ENCODE measurements at places on chromosomes 7 and 10. TPM values are rescaled to one million over a fixed set of nuclear protein-coding genes. Genes with fewer than 3 reads are reported as not detected.

DNA sequence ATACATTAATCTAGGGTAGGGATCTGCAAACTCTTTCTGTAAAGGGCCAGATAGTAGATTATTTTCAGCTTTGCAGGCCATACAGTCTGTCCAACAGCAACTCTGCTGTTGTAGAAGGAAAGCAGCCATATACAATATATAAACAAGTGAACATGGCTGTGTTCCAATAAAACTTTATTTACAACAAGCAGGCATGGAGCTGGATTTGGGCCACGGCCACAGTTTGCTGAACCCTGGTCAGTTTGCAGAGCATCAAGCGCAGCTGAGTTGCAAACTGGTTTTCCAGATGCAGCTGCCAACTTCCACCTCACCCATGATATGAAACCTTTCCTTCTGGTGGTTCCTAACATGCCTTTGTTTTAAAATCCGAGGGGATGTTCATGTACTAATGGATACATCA lies 310.4 kb upstream of the NFE2L3 start:
- DNase-seq, result no peak

GRCh38 chr7:24717694-24718320 lies 39.5 kb downstream of the GSDME start:
- no peak for DNase-seq

GRCh38 chr10:35498693-35499092 lies 106.4 kb upstream of the GJD4 start:
- no peak for DNase-seq

DNA sequence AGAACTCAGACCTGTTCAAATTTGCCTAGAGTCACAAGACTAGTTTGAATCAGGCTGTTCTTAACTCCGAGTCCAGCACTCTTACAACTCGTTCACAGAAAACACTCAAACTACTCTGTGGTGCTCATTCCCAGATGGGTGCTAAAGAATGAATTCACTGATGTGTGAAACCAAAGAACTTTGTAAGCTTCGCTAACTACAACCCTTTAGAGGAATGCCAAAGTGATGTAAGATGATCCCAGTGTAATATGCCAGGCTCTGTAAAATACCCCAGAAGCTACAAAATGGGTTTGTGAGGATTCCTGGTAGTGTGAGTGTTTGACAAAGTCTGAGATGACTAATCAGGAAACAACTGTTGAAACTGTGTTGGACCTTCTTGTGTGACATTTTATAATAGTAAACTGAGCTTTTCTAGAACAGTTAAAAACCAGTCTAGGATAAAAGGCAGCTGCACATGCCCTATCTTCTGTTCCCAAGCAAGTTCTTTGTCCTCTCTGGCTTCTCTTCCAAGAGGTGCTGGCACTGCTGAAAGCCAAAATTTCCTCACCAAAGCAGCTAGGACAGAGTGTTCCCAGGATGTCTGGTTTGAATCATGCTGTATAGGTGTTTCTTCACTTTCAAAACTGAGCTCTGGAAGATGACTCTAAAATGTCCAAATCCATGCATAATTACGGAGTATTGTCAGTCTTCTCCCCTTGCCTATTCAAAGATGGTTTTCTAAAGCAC lies 527.6 kb downstream of the SORCS1 start:
- DNase-seq, result no peak

GRCh38 chr10:69202332-69202731 lies 17.8 kb upstream of the HKDC1 start:
- DNase-seq, result no peak

- DNase-seq, result no peak
These were observed 46.9 kb downstream of the MINDY3 start for GRCh38 chr10:15813415-15813814.

- DNase-seq, result peak; percentile 93
These were observed 175.1 kb downstream of the LRRTM3 start for GRCh38 chr10:67100951-67101350.

GRCh38 chr10:102865620-102866019 lies 3.6 kb upstream of the AS3MT start:
- DNase-seq, result no peak

DNA sequence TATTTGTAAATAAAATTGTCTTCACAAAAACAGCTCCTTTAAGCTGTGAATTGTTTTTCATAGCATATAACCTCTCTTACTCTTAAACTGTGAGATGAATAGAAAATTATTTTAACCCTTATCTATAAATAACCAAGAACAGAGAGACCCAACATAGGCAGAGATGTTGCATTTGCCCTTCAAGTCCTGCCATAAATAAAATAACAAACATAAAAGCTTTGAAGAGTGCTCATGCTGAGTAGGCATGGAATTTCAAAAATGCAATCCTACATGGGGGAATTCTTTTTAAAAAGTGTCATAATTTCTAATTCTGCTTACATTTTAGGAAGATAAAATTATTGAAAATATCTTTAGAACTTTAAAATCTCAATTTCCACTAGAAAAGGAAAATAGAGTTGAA lies 124.1 kb upstream of the FERD3L start:
- DNase-seq, result no peak

DNA sequence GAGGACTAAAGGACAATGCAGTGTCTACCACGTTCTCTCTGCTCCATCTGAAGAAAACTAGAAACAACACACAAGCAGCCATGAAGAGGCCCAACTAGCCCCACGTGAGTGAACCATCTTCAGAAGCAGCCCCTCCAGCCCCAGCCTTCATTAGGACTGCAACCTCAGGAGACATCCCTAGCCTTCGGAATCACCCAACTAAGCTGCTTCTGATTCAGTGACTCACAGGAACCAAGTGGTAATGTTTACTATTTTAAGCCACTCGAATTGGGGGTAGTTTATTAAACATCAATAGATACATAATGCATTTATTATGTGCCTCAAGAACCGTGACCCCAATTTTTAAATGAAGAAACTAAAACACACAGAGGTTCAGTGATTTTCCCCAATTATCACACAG lies 22.6 kb downstream of the ARHGAP12 start:
- no peak for DNase-seq

- no peak for DNase-seq
These were observed 274.1 kb downstream of the ZEB1 start for GRCh38 chr10:31593124-31593523.

DNA sequence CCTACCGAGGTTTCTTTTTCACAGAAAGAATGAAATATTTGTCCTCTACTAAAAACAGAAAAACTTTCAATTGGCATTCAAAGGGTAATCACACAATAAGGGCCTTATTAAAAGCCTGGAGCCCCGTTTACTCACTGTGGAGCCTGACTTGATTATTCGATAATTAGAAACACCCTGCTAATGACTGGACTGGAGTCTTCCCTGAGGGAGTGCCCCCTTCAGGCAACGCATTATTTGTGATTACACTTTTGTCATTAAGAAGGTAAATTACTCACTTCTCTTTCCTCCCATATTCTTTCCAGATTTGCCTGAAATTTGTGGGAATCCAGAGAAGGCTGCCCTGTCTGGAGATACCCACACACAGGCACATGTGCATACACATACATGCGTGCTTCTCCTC lies 444.2 kb upstream of the NPVF start:
- no peak for DNase-seq

- peak; percentile 48 for DNase-seq
These were observed at the start of gene OR2F2 for GRCh38 chr7:143934526-143935325. TSS of gene OR2F2 (plus strand) at chr7:143935233. CDS start at chr7:143935233, 0 bp downstream.

DNA sequence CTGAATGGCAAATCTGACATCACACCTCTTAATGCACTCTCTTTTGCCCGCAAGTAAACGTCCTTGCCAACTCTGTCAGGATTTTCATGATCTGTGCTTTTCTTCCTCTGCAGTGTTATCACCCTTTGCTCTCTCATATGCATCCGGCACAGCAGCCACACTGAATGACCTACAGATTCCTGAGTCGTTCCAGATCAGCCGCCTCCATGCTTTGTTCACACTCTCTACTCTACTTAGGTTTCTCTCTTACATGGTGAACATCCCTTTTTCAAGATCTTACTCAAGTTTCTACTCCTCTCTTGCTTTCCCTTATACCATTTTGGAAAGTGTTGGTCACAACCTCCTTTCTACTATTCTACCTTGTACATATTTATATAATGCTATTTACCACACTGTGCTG lies 127.7 kb upstream of the AOAH start:
- no peak for DNase-seq

GRCh38 chr10:21727452-21728168 lies 193.6 kb downstream of the MLLT10 start:
- no peak for DNase-seq

- no peak for DNase-seq
These were observed 20.0 kb downstream of the AVPI1 start for GRCh38 chr10:97666992-97667391.

- no peak for DNase-seq
These were observed 919 bp downstream of the MAFK start for GRCh38 chr7:1531263-1531978.

DNA sequence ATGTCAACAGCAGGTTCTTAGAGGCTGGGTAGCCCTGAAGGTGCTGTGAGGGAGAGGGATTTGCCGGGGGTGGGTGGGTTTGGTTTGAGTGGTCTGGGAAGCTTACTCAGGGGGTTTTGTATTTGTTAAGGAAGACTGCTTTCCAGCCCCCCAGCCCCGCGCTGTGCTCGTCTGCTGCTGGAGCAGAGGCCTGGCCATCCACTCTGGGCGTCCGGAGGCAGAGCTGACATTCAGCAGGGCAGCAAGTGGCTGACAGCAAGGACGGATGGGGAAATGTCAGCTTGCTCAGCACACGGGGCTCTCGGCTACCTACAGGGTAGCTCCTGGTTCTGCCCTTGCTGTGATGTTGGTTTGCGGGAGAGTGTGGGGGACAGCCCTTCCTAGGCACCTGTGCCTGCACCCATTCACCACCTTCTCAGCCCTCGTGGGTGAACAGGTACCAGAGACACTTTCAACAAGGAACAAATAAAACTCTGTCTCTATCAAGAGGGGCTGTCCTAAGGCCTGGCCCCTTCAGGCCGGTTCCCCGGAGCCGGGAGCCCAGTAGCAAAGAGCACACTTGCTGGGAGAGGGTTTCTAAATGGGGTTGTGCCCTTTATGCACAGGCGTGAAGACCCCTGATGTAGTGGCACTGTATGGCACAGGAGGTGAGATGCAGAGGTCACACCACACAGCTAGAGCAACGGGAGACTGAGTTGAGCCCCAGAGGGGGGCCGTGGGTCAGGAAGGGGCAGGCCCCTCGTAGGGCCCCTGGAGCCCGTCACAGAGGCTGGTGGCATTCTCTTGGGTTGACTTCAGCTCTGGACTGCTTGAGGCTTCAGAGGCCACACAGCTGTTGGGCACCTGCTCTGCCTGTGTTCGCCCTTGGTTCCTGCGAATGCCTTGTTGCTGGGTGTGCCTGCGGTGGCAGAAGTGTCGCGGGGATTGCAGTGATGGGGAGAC lies 72.2 kb upstream of the SHH start:
- DNase-seq, result no peak

GRCh38 chr7:69932034-69932628 lies 333.9 kb downstream of the AUTS2 start:
- DNase-seq, result peak; percentile 51

- no peak for DNase-seq
These were observed 12.2 kb upstream of the JMJD1C start for GRCh38 chr10:63477927-63478326.

DNA sequence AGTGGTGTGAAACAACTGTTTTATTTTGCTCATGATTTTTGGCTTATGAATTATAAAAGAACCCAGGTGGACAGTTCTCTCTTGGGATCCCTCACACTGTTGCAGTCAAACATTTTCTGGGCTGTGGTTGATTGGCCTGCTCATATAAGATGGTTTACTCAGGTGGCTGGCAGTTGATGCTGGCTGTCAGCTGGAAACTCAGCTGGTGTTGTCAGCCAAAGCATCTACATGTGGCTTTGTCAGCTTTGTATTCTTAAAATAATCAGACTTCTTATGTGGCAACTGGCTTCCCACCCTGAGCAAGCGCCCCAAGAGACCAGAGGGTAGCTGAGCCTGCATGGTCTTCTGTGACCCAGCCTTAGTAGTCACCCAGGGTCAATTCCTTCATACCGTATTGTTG lies 534.7 kb downstream of the NRG3 start:
- no peak for DNase-seq

DNA sequence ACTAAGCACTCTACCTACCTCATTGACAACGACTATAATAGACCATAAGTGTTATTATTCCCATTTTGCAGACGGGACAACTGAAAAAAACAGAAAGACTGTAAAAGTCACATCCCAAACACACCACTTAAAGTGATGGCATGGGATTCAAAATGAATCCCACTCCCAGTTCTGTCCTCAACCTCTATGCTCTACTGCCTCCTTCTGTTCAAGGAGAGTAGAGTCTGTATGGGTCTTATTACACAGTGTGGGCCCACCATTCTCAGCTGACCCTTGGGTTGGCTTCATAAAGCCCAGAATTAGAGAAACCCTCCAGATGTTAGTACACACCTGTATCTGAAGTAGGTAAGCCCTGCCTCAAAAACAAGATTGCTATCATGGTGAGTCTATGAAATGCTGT lies 102.2 kb downstream of the GRM8 start:
- no peak for DNase-seq

DNA sequence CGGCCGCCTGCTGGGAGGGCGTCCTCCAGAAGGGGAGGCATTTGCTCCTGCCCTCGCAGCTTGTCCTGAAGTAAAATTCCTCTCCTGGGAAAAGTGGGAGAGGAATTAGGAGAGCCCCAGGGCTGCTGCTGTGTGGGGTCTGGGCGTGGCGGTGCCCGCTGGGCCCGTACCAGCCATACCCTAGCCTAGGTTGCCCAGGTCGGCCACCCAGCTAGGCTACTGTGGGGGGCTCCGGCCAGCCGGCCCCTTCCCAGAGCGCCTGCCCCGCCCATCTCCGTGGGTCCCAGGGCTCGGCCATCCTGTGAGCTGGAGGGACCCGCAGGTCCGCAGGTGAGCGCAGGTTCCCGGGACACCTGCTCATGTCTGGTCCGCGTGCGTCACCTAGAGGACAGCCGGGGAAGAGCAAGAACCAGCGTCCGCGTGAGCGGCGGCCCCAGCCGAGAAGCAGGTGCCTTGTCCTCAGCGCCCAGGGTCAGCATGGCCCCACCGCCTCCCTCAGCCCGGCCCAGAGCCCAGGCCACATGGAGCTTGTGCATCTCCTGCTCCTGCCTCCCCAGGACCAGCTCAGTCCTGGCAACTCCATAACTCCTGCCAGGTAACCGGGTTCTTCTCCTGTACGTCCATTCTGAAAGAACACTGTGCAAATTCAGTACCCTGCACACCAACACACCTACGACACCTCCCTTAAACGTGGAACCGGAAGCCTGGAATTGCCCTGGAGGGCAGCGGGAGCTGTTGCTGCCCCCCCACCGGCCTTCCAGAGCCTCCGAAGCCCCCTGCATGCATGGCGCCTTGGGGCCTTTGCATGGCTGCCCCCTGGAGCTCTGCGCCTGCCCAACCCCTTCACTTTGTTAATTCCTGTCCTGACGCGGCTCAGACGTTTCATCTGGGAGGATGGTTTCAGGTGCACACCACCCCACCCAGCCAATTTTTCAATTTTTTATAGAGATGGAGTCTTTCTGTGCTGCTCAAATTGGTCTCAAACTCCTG lies 22.8 kb upstream of the FOXL3 start:
- DNase-seq, result no peak

GRCh38 chr7:50653981-50654425 lies 88.8 kb upstream of the DDC start:
- DNase-seq, result no peak

GRCh38 chr10:17872191-17873091 lies 63.3 kb downstream of the MRC1 start:
- DNase-seq, result no peak

NEURL1 gene
- total RNA-seq, result 2.1 TPM

LRRC17 gene
- 92.4 TPM for total RNA-seq

CALHM1 gene
- total RNA-seq, result not detected

MMP21 gene
- 0.20 TPM for total RNA-seq

TDRD1 gene
- 0.20 TPM for total RNA-seq

DNAAF5 gene
- total RNA-seq, result 12.4 TPM

ARID5B gene
- total RNA-seq, result 68.3 TPM

GDF10 gene
- total RNA-seq, result 2.1 TPM

STEAP2 gene
- 14.6 TPM for total RNA-seq

GIMAP5 gene
- total RNA-seq, result 11.5 TPM

CPN1 gene
- total RNA-seq, result not detected

Measured in skin of body (tissue), 3 donors.